ENCODE measurements at places on chromosomes 11 and 22.

DNA sequence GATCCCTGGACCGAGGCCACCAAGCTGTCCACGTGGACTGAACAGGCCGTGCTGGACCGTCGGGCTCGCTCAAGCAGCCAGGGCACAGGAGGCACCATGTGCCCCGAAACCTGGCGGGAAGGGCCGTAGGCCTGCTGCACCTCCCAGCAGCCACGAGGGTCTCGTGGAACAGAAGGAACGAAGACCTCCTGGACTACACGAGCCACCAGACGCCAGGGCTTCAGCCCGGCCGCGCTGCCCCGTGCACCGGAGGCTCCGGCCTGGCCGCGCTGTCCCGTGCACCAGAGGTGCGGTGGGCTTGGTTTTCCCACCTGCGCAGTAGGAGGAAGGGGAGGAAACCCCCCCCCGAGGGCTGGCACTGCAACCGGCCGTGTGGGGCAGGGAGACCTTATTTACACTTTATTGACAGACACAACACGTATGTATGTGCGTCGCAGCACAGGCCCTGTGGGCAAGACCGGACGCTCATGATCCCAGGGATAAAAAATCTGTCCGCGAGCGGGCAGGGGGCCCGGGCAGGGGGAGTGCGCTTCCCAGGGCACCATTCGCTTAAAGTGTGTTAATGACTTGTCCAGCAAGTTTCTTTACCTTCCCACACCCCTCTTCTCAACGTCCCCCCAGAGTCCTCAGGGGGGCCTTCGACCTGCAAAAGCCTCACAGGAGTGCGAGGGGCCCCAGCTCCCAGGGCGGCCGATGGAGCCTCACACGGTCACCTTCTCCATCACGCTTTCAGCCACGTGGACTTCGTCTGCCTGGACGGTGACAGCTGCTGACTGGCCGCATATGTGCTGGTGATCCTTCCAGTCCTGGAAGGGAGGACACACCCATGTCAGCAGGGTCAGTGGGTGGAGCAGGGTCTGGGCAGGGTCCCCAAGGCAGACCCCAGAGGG lies 7.0 kb downstream of the DRD4 start:
- no peak for DNase-seq

DNA sequence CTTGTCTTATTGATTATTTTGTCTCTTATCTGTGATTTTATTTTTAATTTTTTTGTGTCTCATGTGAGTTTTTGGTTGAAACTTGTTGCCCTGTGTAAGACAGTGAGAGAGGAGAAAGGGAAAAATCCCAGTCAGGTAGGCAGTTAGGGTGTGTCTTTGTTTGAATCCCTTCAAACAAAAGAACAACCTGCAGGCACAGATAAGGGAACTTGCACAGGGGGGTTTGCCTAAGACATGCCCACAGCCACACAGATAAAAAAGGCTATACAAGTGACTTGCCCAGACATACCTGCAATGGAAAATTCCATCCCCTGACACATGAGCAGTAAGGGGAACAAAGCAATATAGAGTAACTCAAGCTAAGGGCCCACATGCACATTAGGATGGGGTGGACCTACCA lies 127.8 kb upstream of the PLET1 start:
- no peak for DNase-seq

DNA sequence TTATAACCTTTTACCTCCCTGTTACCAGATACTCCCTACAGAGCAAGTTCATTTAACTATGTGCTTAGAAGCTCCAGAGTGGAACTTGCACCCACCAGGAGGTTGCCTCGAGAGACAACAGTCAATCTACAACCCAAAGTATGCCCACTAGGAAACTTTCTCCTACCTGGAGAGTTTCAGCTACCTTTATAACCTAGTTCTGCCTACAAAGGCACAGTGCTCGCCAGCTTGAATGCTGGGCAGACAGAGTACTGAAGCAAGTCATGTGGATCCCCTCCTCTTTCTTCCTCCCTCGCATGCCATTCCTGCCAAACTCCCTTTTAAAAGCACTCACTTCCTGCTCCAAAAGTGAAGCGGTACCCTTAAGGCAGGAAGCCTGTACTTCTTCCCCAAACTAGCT lies 258.9 kb downstream of the SWAP70 start:
- DNase-seq = no peak

- DNase-seq = no peak
These were observed 873.7 kb upstream of the FAT3 start for GRCh38 chr11:91350931-91351330.

- no peak for DNase-seq
These were observed 79.6 kb downstream of the PKNOX2 start for GRCh38 chr11:125244166-125244565.
